ENCODE measurements at places on chromosomes 3 and 15. TPM values are rescaled to one million over a fixed set of nuclear protein-coding genes. Genes with fewer than 3 reads are reported as not detected.

The LRRFIP2 gene
- 34.5 TPM for total RNA-seq

The PLA2G4D gene
- not detected for total RNA-seq

The LAMB2 gene
- total RNA-seq, result 49.7 TPM

GRCh38 chr3:111653766-111654165 lies 58.6 kb upstream of the ZBED2 start:
- DNase-seq, result no peak
- H3K27me3 ChIP-seq, result no peaks in the 10 kb centered on the region
- no peak overlapping the region for H3K27ac ChIP-seq
- no peaks in the 10 kb centered on the region for H3K36me3 ChIP-seq
- H3K4me1 ChIP-seq, result no peaks in the 10 kb centered on the region

GRCh38 chr15:68548364-68548763 lies 30.4 kb upstream of the CORO2B start:
- no peak overlapping the region for H3K27ac ChIP-seq
- peaks cover 4% of the 10 kb centered on the region for H3K27me3 ChIP-seq
- H3K36me3 ChIP-seq, result no peaks in the 10 kb centered on the region
- no peak for DNase-seq
- no peak overlapping the region for H3K4me3 ChIP-seq
- no peaks in the 10 kb centered on the region for H3K4me1 ChIP-seq
